Sciatic nerve (tissue), 2 donors: ENCODE measurements at places on chromosomes 16 and 17. TPM values are rescaled to one million over a fixed set of nuclear protein-coding genes. Genes with fewer than 3 reads are reported as not detected.
A peak's percentile ranks its signal among the peaks of the same experiment; 100 is the strongest.

DNA sequence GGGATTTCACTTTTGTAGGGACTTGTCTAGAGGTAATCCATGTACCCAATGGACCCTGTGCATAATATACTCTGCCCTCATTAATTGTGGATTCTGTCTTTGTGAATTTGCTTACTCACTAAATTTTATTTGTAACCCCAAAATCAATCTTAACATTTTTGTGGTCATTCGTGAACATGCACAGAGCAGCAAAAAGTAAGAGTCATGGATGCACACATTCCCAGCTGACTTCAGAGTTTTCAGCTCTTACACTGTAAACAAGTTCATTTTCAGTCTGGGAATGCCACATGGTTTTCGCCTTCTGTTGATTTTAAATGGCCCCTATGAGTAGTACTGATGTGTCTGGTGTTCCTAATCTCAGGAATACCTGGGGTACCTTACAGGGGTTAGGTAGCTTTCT lies 24.3 kb downstream of the TAC4 start:
- no peak for DNase-seq

DNA sequence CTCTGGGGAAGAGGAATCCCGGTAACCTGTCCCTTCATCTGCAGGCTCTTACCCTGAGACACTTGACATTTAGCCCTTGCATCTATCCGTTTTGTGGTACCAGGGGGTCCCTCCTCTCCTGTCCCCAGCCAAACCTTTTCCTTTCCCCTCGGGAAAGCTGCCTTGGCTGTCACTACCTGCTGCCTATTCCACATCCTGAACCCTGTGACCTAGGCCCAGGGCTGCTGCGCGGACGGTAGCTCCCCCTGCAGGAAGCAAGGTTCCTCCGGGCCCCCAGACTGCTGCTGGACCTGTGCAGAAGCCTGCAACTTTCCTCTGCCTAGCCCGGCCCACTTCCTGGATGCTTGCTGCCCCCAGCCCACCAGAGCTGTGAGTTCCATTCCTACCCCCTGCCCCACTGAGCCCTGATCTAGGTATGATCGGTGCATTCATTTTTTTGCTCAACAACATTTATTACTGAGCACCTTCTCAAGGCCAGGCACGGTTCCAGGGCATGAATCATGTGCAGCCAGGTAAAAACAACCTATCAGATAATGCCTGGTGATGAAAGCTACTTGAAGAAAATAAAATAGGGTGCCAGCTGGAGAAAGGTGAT lies 10.5 kb upstream of the ALDOA start:
- DNase-seq = no peak

DNA sequence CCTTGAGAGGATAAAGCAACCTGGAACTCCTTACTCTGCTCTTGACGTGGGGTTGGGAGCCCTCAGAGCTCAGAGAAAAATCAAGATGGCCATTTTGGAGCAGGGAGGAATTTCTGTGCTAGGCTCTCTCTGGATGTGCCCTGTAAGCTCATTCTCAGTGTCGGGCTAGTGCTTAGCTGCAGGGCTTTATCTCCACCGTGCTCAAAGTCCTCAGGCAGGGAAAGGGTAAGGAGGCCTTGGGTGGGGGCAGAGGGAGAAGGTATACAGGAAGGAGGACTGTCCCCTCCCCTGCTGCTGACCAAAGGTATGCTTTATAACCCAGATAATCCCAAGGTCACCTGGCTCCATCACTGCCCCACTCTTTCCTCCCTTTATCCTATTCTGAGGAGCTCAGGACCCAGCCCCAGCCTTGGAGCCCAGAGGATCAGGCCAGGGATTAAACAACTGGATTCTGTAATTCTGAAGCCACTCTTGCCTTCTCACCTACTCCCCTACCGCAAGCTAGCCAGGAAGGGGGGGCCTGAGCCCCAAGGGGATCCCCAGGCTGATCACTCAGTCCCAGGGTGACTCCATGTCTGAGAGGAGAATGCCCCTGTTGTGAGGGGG lies 1.1 kb downstream of the DHRS11 start:
- DNase-seq = no peak

- peak; percentile 79 for DNase-seq
Observed at GRCh38 chr16:66262253-66263167, 104.0 kb upstream of the CDH5 start.

DNA sequence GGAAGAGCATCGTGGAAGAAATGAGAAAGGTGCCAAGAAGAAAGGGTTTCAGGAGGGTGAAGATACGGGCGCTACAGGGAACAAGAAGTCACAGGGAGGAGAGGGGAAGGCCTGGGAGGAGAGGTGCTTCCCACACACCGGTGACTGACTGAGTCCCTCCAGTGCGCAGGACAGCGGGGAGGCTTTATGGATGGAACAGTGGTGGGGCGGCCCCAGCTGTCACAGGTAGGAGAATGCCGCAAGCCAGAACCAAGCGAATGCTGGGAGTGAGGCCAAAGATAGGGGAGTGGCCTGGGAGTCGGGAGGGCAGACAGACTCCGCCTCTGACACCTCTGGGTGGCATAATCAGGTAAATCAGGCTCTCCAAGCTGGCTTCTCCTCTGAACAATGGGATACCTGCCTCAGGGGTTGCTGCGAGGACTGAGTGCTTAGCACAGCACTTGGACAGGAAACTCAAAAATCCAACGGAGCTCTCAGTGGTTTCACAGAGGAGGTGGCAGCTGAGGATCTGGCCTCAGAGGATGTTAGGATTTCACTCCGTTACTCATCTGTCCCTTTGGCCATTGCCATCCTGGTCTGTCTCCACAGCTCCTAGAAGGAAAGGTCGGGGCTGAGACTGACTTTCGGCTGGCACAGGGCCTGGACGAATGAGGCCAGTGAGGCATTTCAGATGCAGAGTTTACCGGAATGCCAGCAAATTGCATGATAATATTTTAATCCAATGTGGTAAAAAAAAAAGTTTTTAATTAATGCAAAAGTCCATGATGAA lies 717 bp upstream of the CNP start:
- DNase-seq = no peak

DNA sequence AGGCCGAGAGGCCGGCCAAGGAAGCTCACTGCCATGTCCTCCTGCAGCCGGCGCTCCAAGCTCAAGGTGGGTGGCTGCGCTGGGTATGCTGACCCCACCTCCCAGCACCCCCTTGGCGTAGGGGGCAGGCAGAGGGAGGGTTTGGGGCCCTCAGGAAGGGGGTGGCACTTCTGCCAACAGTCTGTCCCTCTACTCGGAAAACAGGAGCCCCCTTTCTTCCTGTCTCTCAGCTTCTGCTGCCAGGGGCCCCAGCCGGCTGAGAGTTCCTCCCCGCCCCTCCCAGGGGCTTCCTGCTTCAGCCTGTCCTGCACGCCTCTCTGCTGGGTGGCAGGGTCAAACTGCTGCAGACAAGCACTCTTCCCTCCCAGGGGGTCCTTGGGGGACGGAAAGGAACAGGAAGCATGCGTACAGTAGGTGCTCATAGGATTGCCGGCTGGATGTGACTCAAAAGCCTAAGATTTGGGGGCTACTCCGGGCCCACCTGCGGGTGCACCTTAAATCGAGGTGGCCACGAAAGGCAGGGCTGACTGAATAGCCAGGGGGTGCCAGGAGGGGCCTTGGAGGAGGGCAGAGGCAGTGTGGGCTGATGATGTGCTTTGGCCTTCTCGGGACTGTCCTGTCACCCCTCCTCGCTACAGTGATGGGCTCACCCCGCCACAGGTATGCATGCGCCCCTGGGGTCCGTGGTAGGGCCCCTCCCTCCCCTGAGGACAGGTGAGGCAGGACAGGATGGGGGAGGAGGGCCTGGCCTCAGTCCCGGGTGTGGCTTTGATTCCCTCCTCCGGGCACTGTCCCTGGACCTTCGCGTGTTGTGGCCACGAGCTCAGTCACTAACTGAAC lies 4.0 kb downstream of the CBX2 start:
- DNase-seq = no peak

- no peak for DNase-seq
Observed at GRCh38 chr16:89791278-89791995, 25.0 kb downstream of the FANCA start.

- peak; percentile 86 for DNase-seq
Observed at GRCh38 chr16:57045694-57046381, 46.5 kb upstream of the CPNE2 start.

Gene TOP2A
- total RNA-seq = 1.4 TPM

Gene NAGS
- total RNA-seq = 0.58 TPM
